ENCODE measurements at places on chromosomes 4 and X. TPM values are rescaled to one million over a fixed set of nuclear protein-coding genes. Genes with fewer than 3 reads are reported as not detected.

DNA sequence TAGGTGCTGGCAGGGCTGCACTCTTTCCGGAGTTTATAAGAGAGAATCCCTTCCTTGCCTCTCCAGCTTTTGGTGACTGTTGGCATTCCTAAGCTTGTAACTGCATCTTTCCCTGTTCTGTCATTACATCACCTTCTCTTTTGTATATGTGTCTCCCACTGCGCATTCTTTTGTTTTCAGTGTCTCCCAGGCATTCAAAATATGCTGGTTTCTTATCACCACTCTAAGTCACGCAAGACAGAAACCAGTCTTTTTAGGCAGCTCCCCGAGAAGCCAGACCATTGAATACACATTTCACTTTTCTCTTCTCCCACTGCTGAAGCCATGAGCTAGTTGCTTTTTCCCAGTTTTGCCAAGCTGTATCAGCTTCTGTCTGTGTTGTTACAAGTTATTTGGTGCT is 71.0 kb downstream of the LAS1L start:
- H3K4me1 ChIP-seq: no peaks in the 10 kb centered on the region
- peak; percentile 14 for DNase-seq
- no peaks in the 10 kb centered on the region for H3K36me3 ChIP-seq
- H3K4me3 ChIP-seq: no peak overlapping the region
- H3K27ac ChIP-seq: no peak overlapping the region

Gene MUC7
- total RNA-seq: not detected

Gene AKAP14
- total RNA-seq: not detected

Gene KIAA0232
- 23.1 TPM for total RNA-seq

Gene VEGFD
- under 0.01 TPM for total RNA-seq

GRCh38 chr4:121122661-121123060 is 41.5 kb downstream of the TNIP3 start:
- H3K27me3 ChIP-seq: 0 out of 2 replicates have a peak, but pooled peaks cover 3% of the 10 kb centered on the region
- no peaks in the 10 kb centered on the region for H3K4me1 ChIP-seq
- no peaks in the 10 kb centered on the region for H3K36me3 ChIP-seq
- no peak overlapping the region for H3K27ac ChIP-seq
- no peak overlapping the region for H3K4me3 ChIP-seq
- DNase-seq: no peak

GRCh38 chr4:159015841-159016240 is 87.0 kb upstream of the RAPGEF2 start:
- H3K27ac ChIP-seq: no peak overlapping the region
- H3K27me3 ChIP-seq: no peaks in the 10 kb centered on the region
- no peaks in the 10 kb centered on the region for H3K36me3 ChIP-seq
- DNase-seq: peak; percentile 24

DNA sequence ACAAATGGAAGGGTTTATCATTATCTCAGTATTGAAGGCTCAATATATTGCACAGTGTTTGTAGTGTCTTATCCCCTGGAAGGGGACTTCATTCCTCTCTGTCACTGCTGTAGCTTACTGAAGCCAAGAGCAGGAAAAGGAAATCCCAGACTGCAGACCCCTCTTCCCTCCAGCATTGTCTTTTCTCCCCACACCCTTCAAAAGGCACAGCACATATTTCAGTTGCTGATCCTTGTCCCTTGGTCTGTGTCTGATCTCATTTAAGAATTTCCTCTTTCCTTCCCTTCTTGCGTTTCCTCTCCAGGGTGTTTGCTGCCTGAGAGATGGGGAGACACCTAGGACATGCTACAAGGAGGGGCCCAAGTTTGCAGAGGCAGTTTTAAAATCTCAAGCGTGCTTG is 40.1 kb downstream of the STIM2 start:
- H3K4me1 ChIP-seq: peaks cover 3% of the 10 kb centered on the region
- H3K4me3 ChIP-seq: no peak overlapping the region
- H3K36me3 ChIP-seq: no peaks in the 10 kb centered on the region
- H3K27me3 ChIP-seq: no peaks in the 10 kb centered on the region

DNA sequence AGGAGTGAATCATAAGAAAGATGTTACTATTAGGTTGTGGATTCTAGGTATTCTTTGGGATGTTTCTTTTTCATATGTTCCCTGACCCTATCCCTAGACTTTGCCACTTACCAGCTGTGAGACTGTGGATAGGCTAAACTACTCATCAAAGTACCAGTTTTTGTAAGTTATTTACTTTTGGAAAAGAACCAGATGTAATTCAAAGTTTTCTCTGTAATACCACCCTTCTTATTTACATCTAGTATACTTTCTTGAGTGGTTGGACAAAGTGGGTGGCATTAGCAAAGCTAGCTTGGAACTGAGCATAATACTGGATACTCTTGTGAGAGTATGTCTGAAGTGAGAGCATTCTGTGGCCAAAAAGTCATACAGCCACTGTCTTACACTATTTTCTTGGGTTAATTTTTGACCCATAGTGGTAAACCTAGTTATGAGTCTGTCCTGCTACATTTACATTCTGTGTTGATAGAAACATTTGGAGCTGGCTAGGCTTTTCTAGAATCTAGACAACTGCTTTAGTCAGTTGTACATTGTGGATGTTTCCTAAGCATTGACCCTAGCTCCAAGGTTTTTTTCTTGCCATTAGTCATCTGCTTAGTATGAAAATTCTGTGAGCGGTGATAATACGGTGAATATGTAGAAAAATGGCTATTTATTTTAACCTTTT is 41.7 kb downstream of the KDM6A start:
- no peaks in the 10 kb centered on the region for H3K27me3 ChIP-seq
- no peaks in the 10 kb centered on the region for H3K36me3 ChIP-seq
- peak; percentile 68 for DNase-seq
- H3K27ac ChIP-seq: no peak overlapping the region
- H3K4me3 ChIP-seq: no peak overlapping the region
- peaks cover 5% of the 10 kb centered on the region for H3K4me1 ChIP-seq

DNA sequence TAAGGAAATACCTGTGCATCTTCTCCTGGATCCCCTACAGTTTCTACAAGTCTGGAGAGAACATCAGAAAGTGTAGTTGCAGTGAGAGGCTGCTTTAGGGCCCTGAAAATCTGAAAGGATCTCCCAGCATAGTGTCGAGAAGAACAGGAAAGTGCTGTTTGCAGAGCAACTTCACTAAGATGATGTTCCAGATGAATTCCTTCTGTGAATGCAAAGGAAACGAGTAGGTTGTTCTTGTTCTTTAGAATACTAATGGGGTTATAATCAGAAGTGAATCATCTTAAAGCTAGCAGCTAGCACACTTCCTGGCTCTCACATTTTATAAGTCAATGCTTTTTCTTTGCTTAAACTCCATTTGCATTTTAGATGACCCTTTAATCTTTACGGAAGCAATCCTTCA is 53.7 kb downstream of the ZAR1 start:
- no peak overlapping the region for H3K4me3 ChIP-seq
- no peaks in the 10 kb centered on the region for H3K27me3 ChIP-seq
- DNase-seq: peak; percentile 15
- peaks cover 20% of the 10 kb centered on the region for H3K36me3 ChIP-seq
- H3K4me1 ChIP-seq: no peaks in the 10 kb centered on the region

Gene MAPK10
- total RNA-seq: 6.5 TPM

- H3K4me3 ChIP-seq: no peak overlapping the region
- H3K27me3 ChIP-seq: peaks cover 7% of the 10 kb centered on the region
- no peaks in the 10 kb centered on the region for H3K36me3 ChIP-seq
- no peak for DNase-seq
- peaks cover 6% of the 10 kb centered on the region for H3K4me1 ChIP-seq
Observed at GRCh38 chrX:68659385-68659784, 11.9 kb downstream of the STARD8 start.

Gene SLC26A1
- total RNA-seq: not detected

Gene BEX2
- total RNA-seq: not detected

- no peaks in the 10 kb centered on the region for H3K27me3 ChIP-seq
- DNase-seq: peak; percentile 7
- H3K27ac ChIP-seq: no peak overlapping the region
- H3K4me1 ChIP-seq: no peaks in the 10 kb centered on the region
Observed at GRCh38 chr4:99915449-99915848, 21.2 kb upstream of the LAMTOR3 start.

DNA sequence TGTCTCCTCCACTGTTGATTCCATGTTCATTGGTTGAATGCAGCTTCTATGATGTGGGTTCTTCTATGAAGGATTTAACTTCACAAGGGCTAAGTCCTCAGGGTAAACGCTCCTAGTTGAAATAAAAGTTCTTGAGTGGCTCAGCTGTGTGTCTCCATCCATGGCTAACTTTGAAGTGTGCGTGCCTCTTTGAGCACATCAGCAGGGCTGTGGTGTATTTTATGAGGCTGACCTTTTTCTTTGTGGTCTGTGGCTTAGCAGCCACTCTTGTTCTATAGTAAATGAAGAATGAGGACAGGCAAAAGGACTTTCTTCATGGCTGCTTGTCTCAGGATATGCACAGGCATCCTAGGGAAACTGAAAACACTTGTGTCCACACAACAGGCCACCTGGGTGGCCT is 88.5 kb downstream of the KIT start:
- H3K4me1 ChIP-seq: no peaks in the 10 kb centered on the region
- no peaks in the 10 kb centered on the region for H3K36me3 ChIP-seq
- H3K27me3 ChIP-seq: no peaks in the 10 kb centered on the region
- no peak overlapping the region for H3K27ac ChIP-seq
- no peak overlapping the region for H3K4me3 ChIP-seq

GRCh38 chrX:15146515-15146914 is 123.4 kb downstream of the ASB9 start:
- H3K36me3 ChIP-seq: no peaks in the 10 kb centered on the region
- H3K4me3 ChIP-seq: no peak overlapping the region
- H3K4me1 ChIP-seq: no peaks in the 10 kb centered on the region
- H3K27me3 ChIP-seq: peaks cover 2% of the 10 kb centered on the region
- H3K27ac ChIP-seq: no peak overlapping the region
- DNase-seq: no peak

Gene DRP2
- total RNA-seq: 6.9 TPM

Gene HSFX4
- not detected for total RNA-seq

- no peaks in the 10 kb centered on the region for H3K4me1 ChIP-seq
- no peak for DNase-seq
- no peak overlapping the region for H3K27ac ChIP-seq
- no peak overlapping the region for H3K4me3 ChIP-seq
- H3K36me3 ChIP-seq: no peaks in the 10 kb centered on the region
- no peaks in the 10 kb centered on the region for H3K27me3 ChIP-seq
Observed at GRCh38 chr4:93852680-93853079, 24.1 kb downstream of the ATOH1 start.

Gene SLC9B1
- 0.28 TPM for total RNA-seq

DNA sequence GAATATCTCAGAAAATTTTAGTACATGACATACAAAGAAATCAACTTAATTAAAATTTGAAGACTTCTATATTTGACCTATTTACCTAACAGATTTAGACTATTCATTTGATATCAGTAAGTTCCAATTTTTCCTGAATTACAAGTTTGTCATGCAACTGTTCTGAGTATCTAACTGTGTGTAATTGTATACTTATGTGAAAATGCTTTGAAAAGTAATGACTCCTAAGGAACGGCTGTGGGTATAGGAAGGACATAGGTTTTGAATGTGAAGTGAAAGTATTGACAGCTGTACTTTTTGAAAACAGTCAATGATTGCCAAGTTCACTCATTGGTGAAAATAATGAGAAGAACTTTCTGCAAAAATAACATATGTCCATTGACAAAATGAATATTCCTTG is 2.9 kb downstream of the GRIA2 start:
- no peak for DNase-seq
- H3K36me3 ChIP-seq: no peaks in the 10 kb centered on the region
- H3K27me3 ChIP-seq: peaks cover 33% of the 10 kb centered on the region
- H3K4me3 ChIP-seq: no peak overlapping the region
- H3K27ac ChIP-seq: no peak overlapping the region

DNA sequence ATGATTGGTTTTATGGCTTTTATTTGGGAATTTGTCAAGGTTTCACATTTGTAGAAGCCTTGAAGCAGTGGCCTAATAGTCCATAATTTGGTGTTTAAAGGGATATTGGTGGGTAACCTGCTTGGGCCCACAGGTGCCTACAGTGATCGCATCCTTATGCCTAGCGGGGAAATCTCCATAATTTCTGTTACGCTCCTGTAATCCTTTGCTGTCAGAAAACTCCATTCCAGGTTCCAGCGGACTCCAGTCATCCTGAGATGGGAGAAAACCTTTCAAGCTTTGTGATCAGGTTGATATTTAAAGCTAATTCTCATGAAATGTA is 257.0 kb upstream of the JADE1 start:
- peaks cover 14% of the 10 kb centered on the region for H3K4me1 ChIP-seq
- H3K36me3 ChIP-seq: no peaks in the 10 kb centered on the region
- H3K27me3 ChIP-seq: no peaks in the 10 kb centered on the region
- H3K4me3 ChIP-seq: peak overlapping the region; percentile 12
- DNase-seq: no peak

Gene ARFIP1
- total RNA-seq: 37.5 TPM

Gene SOX3
- not detected for total RNA-seq

DNA sequence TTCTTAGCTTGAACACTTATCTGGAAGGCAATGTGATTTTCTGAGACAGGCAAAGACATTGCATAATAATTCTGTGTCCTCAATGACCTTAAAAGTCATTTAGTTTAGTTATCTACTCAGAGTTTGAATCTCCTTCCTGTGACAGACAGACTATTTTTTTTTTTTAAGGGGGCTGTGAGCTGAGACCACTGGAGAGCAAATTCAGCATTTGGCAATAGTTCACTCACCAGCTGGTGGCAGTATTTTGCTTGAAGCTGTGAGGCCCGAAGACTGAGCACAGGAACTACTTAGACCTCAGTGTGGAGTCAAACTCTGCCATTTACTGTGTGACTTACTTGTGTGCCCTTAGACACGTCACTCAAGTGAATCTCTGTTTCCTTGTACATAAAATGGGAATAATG is 22.9 kb upstream of the CPE start:
- H3K27ac ChIP-seq: no peak overlapping the region
- H3K27me3 ChIP-seq: 0 out of 2 replicates have a peak, but pooled peaks cover 1% of the 10 kb centered on the region
- H3K4me3 ChIP-seq: no peak overlapping the region
- no peaks in the 10 kb centered on the region for H3K36me3 ChIP-seq

DNA sequence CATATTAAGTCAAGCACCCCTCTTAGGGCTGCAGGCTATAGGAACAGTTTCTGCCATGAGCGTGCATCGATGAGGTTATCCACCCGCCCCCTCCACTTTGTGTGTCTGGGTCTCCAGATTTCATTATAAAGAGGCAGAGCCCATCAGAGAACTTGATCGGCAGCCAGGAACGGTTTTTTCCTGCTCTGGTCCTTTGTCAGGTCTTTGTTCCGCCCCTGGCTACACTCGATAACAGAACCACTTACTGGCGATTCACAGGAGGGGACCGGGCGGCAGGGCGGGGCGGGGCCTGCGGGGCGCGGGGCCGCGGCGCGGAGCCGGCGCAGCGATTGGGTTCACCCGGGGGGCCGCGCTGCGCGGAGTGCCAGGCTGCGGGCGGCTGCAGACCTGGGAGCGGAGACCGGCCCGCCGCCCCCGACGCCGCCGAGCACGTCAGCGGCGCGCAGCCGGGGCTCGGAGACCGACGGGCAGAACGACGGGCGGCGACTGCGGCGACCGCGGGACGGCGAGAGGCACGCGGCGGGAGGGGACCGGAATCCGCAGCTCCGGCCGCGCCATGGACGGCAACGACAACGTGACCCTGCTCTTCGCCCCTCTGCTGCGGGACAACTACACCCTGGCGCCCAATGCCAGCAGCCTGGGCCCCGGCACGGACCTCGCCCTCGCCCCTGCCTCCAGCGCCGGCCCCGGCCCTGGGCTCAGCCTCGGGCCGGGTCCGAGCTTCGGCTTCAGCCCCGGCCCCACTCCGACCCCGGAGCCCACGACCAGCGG is at the start of gene SLC10A4:
SLC10A4 (plus strand) TSS at position 338 of the 771 bp plus-strand sequence; CDS start at position 557, 219 bp downstream.
- peaks cover 57% of the 10 kb centered on the region for H3K27me3 ChIP-seq
- H3K4me3 ChIP-seq: peak within 1 kb of the TSS; percentile 45
- no peak for DNase-seq
- H3K4me1 ChIP-seq: peaks cover 5% of the 10 kb centered on the region
- no peaks in the 10 kb centered on the region for H3K36me3 ChIP-seq

Gene SCD5
- 17.2 TPM for total RNA-seq

- H3K27ac ChIP-seq: no peak overlapping the region
- H3K4me1 ChIP-seq: peaks cover 22% of the 10 kb centered on the region
- H3K27me3 ChIP-seq: no peaks in the 10 kb centered on the region
- no peak for DNase-seq
- H3K36me3 ChIP-seq: peaks cover 47% of the 10 kb centered on the region
Observed at GRCh38 chrX:154539077-154539476, 7.6 kb downstream of the G6PD start.

Measured in IMR-90 (cell line).